Activated CD8-positive, alpha-beta T cell treated with anti-CD3 and anti-CD28 coated beads for 36 hours (primary cell): ENCODE measurements at places on chromosomes 3 and 15. TPM values are rescaled to one million over a fixed set of nuclear protein-coding genes. Genes with fewer than 3 reads are reported as not detected.

GRCh38 chr3:42045708-42046243, 45.4 kb upstream of the TRAK1 start:
- no peak for DNase-seq

- DNase-seq, result no peak
Measured at GRCh38 chr3:102745881-102746280, 311.1 kb downstream of the ZPLD1 start.

DNA sequence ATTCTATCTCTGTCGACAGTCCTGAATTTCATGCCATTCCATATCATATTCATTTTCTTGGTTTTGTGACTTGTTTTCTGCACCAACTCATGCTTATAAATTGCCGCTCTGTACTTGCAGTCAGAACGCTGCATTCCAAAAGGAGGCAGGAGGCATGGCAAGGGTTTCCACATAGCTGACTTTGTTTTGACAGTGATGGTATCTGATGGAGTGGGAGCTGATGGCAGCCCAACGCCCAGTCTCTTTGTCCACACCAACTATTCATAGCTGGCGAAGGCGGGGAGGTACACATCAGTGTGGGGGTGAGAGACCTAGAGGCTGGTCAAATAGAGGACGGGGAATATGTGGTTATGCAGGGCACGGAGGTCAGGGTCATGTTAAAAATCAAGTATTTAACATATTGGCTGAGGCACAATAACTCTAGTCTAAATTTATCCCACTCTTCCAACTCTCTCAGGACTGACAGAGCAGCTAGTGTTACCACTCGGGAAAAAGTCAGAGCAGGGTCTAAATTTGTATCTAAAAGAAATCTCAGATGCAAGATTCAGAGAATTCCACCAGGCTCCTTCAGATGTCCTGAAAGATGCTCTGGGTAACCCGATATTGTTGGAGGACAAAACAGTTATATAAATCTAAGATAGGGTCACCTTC, 67.8 kb upstream of the ATP13A3 start:
- no peak for DNase-seq

DNA sequence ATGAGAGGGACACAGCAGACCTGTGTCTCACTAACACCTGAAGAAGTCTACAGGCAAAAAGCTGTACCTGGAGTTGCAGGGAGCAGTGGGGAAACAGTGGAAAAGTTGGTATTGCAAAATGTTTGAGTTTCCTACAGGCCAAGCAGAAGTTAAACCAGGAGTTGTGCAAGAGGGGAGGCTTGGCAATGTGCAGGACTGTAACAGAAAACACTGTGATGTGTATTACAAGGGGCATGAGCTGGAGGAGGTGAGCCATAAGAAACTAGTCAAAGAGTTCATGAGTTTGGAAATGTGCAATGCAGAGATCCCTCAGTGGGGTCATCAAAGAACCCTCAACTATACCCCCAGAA, 47.1 kb upstream of the SERPINI2 start:
- DNase-seq, result no peak

DNA sequence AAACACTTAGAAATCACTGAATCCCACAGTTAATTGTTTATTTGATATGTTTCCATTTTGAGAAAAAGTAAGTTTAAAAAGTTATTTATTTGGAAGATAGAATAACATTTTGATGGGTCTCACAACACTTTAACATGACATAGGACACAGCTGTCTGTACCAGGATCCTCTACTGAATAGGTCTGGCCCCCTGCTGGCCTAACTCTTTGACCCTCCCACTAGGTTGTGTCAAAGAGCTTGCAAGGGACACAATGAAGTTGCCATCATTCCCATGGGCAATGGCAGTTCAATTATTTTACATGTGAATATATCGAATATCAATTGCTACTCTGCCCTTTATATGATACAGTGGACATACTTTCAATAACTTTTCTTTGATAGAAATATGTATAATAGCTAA, 138.9 kb downstream of the EPHA3 start:
- DNase-seq, result no peak

DNA sequence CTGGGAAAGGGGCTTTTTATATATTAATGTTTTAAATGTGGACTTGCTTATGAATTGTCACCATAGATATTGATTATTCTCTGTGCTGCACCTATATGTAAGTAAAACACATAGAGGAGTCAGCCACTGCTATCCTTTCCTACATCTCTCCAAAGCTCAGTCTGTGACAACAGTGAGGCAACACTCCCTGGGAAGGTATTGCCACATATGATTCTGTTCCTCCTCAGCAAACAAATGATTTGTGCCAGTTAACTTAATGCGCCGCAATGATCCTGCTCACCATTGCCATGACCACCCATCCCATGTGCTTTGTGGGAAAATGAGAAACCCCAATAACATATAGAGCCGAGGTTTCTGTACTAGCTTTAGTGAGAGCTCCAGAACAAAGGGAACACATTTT, 75.1 kb upstream of the FBN1 start:
- no peak for DNase-seq

GRCh38 chr3:131540143-131540542, 37.4 kb upstream of the MRPL3 start:
- no peak for DNase-seq

- DNase-seq, result no peak
Measured at GRCh38 chr15:51266656-51267050, 71.7 kb downstream of the CYP19A1 start.

GRCh38 chr15:89244574-89244903, 760 bp downstream of the FANCI start:
- DNase-seq, result no peak

GRCh38 chr3:157999246-157999645, 107.0 kb downstream of the SHOX2 start:
- DNase-seq, result no peak

DNA sequence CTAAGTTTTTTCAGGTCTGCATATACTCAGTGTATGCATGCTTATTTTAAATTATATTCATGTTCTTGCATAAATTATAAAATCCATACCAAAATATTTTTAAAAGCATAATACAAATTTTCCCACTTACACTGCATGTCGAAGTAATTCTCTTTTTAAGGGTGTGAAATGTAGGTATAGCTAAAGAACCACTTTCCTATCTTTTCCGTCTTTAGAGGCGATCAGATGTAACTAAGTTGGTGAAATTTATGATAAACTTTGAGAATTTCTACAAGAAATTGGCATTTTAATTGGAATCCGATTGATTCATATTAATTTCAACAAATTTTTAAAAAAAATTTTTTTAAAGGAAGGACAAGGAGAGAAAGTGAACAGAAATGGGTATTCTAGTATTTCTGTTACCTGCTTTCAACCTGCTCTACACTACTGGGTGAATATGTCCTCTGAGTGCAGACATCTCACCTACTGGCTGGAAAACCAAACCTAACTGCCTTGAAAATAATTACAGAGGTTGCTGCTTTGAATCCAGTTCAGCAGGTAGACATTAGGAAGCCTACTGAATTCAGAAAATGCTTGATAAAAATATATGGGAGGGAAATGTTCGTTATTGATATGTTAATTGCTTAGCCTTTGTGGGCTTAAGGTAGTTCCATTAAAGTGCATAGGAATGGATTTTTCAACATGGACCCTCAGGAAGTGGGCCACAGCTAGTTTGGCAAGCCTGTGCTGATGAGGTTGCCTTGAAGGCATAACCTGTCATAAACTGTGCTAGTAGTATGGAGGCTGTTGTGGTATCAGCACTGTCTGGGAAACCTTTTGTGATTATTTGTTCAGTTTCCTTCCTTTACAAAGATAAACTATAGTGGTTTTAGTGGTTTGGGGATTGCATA, 5.1 kb downstream of the TRIM71 start:
- no peak for DNase-seq

GRCh38 chr3:193885832-193886231, 250.1 kb upstream of the HES1 start:
- no peak for DNase-seq

DNA sequence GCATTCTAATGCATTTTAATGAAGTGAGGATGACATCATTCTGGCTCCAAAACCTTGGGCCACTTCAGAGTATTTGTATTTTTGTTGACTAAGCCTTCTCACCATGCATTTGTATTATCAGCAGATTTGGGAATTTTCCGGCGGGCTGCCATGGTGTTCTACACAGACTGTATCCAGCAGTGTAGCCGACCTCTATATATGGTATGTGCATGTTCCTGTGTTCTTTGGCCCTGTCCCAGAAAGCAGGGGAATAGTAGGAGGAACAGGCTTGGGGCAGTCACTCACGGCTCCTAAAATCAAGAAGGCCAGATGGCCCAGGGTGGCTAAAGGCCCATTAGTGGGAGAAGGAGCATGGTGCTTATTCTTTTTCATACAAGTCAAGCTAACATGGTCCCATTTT, 80.5 kb downstream of the USF3 start:
- no peak for DNase-seq

- no peak for DNase-seq
Measured at GRCh38 chr3:17931131-17931530, 188.7 kb upstream of the TBC1D5 start.

GRCh38 chr3:167882057-167882667, 146.6 kb downstream of the SERPINI1 start:
- no peak for DNase-seq

PLIN1 gene
- 1.1 TPM for total RNA-seq

VGLL3 gene
- not detected for total RNA-seq

ALG1L2 gene
- total RNA-seq, result not detected

ADIPOQ gene
- not detected for total RNA-seq

FSIP1 gene
- total RNA-seq, result 0.43 TPM

DNAJC13 gene
- total RNA-seq, result 29.9 TPM

TPRG1 gene
- 3.0 TPM for total RNA-seq

IGDCC3 gene
- total RNA-seq, result not detected

SAMMSON gene
- total RNA-seq, result not detected

EPB42 gene
- not detected for total RNA-seq

ISLR2 gene
- total RNA-seq, result not detected
